Placental pericyte (primary cell): ENCODE measurements at places on chromosomes 3 and 15. TPM values are rescaled to one million over a fixed set of nuclear protein-coding genes. Genes with fewer than 3 reads are reported as not detected.

MASP1 gene
- 71.7 and 214 TPM in 2 replicates for total RNA-seq

ZMYND10 gene
- total RNA-seq = 0.22 and 0.86 TPM in 2 replicates

PLSCR2 gene
- total RNA-seq = not detected in 2 replicates

PIK3R4 gene
- total RNA-seq = 20.4 and 37.2 TPM in 2 replicates

RLBP1 gene
- total RNA-seq = not detected in 2 replicates
